Psoas muscle (tissue), 8 donors: ENCODE measurements at places on chromosomes 13 and 19.

DNA sequence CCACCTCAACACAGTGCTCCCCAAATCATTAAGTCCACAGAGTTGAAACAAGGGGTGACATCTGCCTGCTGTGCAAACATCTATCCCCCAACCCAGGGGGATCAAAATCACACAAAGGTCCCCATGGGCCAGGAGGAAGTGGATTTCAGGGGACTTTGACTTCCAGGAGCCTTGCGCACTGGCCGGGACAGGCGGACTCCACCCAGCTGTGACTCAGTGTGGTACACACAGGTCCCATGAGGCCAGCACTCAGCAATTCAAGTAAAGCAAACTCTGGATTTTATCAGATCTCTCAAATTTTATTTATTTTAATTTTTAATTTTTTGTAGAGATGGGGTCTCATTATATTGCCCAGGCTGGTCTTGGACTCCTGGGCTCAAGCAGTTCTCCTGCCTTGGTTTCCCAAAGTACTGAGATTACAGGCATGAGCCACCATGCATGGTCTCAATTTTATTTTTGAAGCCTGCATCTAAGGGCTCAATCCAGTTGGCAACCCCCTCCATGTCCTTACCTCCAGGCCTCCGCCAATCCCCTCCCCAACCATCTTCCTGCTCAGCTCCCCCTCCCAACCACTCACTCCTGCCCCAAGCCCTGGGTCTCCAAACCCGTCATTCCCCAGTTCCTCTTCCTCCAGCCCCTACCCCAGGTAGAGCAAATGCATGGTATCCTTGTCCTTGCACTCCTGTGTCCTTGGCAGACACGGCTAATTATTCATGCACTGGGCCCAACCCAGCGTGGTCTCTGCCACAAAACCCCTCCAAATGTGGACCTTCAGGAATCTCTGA, 18.2 kb downstream of the ARHGAP33 start:
- H3K27me3 ChIP-seq: no peaks in the 10 kb centered on the region
- no peaks in the 10 kb centered on the region for H3K36me3 ChIP-seq
- H3K4me3 ChIP-seq: no peak overlapping the region
- H3K4me1 ChIP-seq: no peaks in the 10 kb centered on the region

DNA sequence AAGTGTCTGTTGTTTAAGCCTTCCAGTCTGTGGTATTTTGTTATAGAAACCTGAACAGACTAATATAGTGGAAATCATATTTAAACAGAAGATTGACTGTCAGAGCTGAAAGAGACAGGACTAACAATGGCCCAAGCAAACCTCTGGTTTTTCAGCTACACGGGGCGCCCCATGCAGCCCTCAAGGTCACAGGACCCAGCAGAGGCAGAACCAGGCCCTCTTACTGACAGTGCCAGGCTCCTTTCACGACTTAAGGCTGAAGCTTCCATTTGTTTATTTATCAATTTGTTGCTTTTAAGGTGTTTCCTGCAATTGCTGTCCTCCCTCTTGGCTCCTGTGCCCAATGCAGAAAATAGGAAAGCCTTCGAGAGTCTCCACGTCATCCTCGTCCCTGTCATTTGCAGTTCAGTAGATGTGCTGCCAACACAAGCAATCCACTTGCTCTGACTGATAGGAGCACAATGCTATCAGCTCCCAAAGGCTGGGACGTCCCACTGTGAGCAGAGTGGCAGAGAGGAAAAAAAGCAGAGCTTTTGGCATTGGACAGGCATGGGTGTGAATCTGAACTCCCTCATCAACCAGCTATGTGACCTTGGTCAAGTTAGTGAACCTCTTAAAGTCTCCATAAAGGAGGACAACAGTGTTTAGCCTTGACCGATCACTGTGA, 10.5 kb upstream of the SLC7A1 start:
- H3K36me3 ChIP-seq: no peaks in the 10 kb centered on the region
- H3K4me3 ChIP-seq: no peak overlapping the region
- no peaks in the 10 kb centered on the region for H3K27me3 ChIP-seq
- no peak overlapping the region for H3K27ac ChIP-seq
- DNase-seq: no peak

- no peaks in the 10 kb centered on the region for H3K27me3 ChIP-seq
- H3K36me3 ChIP-seq: no peaks in the 10 kb centered on the region
- H3K4me3 ChIP-seq: no peak overlapping the region
Observed at GRCh38 chr13:42899266-42899665, 92.8 kb downstream of the EPSTI1 start.

DNA sequence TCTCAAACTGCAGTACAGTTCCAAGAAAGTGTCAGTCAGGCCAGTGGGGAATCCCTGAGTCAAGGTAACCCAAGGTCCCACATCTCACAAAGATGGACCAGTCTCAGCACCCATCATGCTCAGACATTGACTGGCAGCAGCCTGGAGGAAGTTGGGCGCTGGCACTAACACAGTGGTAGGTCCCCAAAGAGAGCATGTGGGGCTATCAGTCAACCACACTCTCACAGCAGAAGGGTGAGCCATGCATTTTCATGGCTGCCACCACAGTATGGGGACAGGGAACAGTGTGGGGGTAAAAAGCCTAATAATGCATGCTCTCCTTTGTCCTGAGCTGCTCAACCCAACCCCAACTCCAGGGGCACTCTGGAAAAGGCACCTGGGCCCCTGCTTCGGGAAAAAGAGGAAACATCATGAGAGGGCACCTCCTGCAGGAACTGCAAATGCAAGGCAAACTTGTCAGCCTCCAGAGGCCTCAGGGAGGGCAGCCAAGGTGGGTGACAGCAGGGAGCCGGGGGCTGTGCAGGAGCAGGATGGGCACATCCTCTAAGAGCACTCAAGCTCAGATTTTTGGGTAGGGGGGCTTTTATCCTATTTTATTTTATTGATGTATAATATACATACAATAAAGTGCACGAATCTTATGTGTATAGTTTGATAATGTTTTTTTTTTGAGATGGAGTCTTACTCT, 9.5 kb upstream of the PLEKHF1 start:
- no peak overlapping the region for H3K4me3 ChIP-seq
- H3K4me1 ChIP-seq: no peaks in the 10 kb centered on the region
- DNase-seq: no peak
- H3K27me3 ChIP-seq: peaks cover 5% of the 10 kb centered on the region

DNA sequence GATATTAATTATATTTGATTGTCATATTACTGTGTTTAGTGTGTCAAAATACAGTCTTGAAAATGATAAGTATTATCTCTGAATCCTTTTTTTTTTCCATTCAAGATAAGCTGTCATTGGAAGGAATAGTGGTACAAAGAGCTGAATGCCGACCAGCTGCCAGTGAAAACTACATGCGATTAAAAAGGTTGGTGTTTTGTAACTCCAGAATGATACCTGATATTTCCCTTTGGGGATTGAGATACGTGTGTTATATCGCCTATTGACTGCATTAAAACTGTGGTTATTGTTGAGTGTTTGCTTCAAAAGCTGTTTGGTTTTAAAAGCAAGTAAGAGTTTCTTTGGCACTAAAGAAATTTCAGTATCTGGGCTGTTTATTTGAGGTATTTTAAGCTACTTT, 6.5 kb upstream of the KCTD4 start:
- peaks cover 9% of the 10 kb centered on the region for H3K4me1 ChIP-seq
- no peaks in the 10 kb centered on the region for H3K27me3 ChIP-seq
- peak overlapping the region; percentile 44 for H3K4me3 ChIP-seq
- H3K36me3 ChIP-seq: no peaks in the 10 kb centered on the region

- H3K4me1 ChIP-seq: peaks cover 16% of the 10 kb centered on the region
- no peak overlapping the region for H3K4me3 ChIP-seq
- DNase-seq: no peak
- peak overlapping the region; percentile 78 for H3K27ac ChIP-seq
Observed at GRCh38 chr19:41957161-41957837, 1.8 kb downstream of the RABAC1 start.

GRCh38 chr13:76696370-76696769, 189.8 kb downstream of the KCTD12 start:
- DNase-seq: no peak
- no peaks in the 10 kb centered on the region for H3K27me3 ChIP-seq
- no peak overlapping the region for H3K4me3 ChIP-seq
- no peak overlapping the region for H3K27ac ChIP-seq

- H3K4me1 ChIP-seq: no peaks in the 10 kb centered on the region
- no peaks in the 10 kb centered on the region for H3K27me3 ChIP-seq
- H3K4me3 ChIP-seq: no peak overlapping the region
- DNase-seq: no peak
- H3K27ac ChIP-seq: peak overlapping the region; percentile 10
Observed at GRCh38 chr13:24215732-24216131, 55.2 kb downstream of the SPATA13 start.

DNA sequence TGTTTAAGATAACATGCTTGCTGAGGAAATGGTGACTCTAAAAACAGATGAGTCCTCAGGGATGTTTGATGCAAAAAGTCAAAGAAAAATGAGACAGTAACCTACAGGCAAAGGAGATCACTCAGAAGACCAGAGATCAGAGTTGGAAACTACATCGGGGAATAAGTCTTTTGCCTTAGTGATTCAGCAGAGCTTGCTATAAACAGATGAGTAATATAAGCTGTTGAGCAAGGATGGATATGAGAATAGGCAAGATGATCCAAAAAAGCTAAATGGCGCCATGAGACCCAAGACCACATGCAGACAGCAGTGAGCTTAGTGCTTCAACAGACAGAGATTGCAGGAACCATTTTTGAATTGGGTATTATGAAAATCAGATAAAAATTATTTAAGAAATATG, 168.6 kb downstream of the POSTN start:
- H3K4me1 ChIP-seq: no peaks in the 10 kb centered on the region
- H3K27me3 ChIP-seq: no peaks in the 10 kb centered on the region
- no peak overlapping the region for H3K4me3 ChIP-seq
- DNase-seq: no peak
- H3K36me3 ChIP-seq: no peaks in the 10 kb centered on the region

DNA sequence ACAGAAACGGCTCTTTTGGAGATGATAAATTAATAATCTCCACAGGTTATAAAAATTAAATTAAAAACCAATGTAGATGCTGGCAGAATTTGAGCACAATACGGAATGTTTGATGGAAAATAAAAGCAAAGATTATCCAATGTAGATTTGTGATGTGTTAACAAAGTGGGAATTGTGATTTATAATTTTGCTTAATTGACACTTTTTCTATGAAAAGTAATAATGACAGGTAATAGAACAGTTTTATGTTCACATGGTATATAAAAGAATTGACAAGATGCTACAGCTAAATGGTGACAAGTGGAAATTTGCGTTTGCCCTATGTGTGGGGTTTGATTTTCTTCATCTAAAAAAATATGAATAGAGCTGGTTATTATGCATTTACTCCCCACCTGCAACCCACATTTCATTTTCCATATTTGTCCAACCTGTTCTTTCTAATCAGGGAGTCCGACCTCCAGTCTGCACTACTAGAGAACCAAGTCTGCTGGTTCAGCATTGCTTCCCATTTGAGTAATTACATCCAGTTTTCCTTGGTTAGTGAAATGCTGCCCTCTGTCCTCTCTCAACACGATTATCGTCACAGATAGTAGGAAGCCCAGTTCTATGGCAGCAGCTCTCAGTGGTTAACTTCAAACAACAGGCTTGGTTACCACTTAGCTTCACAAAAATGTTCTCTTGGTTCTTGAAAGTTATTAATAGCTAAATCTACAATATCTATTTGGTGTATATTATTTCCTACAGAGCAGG, 61.4 kb upstream of the SLITRK1 start:
- no peak overlapping the region for H3K27ac ChIP-seq
- H3K27me3 ChIP-seq: no peaks in the 10 kb centered on the region
- no peak for DNase-seq
- no peak overlapping the region for H3K4me3 ChIP-seq
- H3K36me3 ChIP-seq: no peaks in the 10 kb centered on the region
- H3K4me1 ChIP-seq: no peaks in the 10 kb centered on the region

GRCh38 chr19:13781547-13781946, 7.3 kb downstream of the C19orf53 start:
- H3K4me1 ChIP-seq: peaks cover 5% of the 10 kb centered on the region
- H3K27ac ChIP-seq: peak overlapping the region; percentile 36
- H3K4me3 ChIP-seq: no peak overlapping the region
- H3K36me3 ChIP-seq: peaks cover 30% of the 10 kb centered on the region
- peak; percentile 71 for DNase-seq
- no peaks in the 10 kb centered on the region for H3K27me3 ChIP-seq

- no peak overlapping the region for H3K4me3 ChIP-seq
- no peaks in the 10 kb centered on the region for H3K36me3 ChIP-seq
- no peaks in the 10 kb centered on the region for H3K27me3 ChIP-seq
- DNase-seq: no peak
- H3K27ac ChIP-seq: no peak overlapping the region
Observed at GRCh38 chr13:100872761-100873160, 198.2 kb upstream of the TMTC4 start.
